ENCODE measurements at places on chromosomes 2 and 18. TPM values are rescaled to one million over a fixed set of nuclear protein-coding genes. Genes with fewer than 3 reads are reported as not detected.

DNA sequence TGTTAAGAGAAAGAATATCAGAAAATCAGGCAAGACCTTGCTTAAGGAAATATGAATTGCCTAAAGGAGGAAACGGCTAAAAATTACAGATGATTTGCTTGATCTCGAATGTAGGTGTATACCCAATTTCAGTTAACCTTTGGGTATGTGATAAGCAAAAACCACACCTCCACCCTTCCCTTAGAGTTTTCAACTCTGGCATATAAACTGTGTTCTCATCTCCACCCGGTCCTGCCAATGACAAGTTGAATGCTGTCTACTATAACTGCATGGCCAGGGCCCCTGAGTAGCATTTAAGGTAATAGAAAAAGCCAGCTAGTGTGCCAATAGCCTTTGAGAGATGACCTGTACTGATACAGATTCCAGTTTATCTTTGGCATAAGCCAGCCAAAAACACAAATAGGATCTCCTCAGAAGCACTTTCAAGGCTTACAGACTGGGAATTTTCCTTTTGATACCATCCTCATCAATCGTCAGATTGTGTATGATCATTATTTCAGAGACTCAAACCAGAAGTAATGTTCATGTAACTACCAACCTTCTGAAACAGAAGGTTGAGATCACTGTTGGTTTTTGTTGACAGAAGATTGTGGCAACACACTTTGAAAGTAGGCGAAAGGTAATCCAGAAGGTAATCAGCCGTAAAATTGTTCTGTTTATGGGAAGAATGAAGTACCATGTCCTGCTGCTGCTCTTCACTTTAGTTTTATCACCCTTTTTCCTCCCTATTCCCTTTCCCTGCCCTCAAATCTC, 163.1 kb downstream of the GFPT1 start:
- no peaks in the 10 kb centered on the region for H3K4me1 ChIP-seq
- no peak overlapping the region for H3K4me3 ChIP-seq
- DNase-seq: no peak
- no peaks in the 10 kb centered on the region for H3K36me3 ChIP-seq
- no peaks in the 10 kb centered on the region for H3K27me3 ChIP-seq
- no peak overlapping the region for H3K27ac ChIP-seq

- H3K27me3 ChIP-seq: no peaks in the 10 kb centered on the region
- H3K36me3 ChIP-seq: no peaks in the 10 kb centered on the region
- H3K27ac ChIP-seq: no peak overlapping the region
- peaks cover 4% of the 10 kb centered on the region for H3K4me1 ChIP-seq
Observed at GRCh38 chr2:9099341-9099751, 95.9 kb upstream of the MBOAT2 start.

DNA sequence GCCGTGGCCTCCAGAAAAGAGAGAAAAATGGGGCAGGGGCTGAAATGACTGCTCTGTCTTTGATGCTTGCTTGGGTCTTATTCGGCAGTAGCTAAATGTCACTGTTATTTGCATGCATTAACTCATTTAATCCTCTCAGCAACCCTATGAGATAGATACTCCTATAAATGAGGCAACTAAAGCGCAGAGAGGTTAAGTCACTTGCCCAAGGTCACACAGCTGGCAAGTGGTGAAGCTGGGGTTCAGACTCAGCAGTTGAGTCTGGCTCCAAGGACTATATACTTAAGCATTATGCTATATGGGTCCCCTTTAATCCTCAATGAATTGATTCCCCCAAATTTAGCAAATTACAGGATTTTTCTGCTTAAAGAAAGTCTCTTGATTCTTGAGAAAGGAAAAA, 9.2 kb upstream of the SLC66A3 start:
- H3K36me3 ChIP-seq: no peaks in the 10 kb centered on the region
- H3K27ac ChIP-seq: no peak overlapping the region
- H3K4me1 ChIP-seq: no peaks in the 10 kb centered on the region
- H3K27me3 ChIP-seq: no peaks in the 10 kb centered on the region

DNA sequence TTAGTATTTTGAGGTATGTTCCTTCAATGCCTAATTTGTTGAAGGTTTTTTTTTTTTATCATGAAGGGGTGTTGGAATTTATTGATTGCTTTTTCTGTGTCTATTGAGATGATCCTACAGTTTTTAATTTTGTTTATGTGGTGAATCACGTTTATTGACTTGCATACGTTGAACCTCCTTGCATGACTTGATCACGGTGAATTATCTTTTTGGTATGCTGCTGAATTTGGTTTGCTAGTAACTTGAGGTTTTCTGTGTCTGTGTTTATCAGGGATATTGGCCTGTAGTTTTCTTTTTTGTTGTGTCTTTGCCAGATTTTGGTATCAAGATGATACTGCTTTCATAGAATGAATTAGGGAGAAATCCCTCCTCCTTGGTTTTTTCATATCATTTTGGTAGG, 23.9 kb downstream of the CLIP4 start:
- no peak overlapping the region for H3K27ac ChIP-seq
- H3K4me3 ChIP-seq: no peak overlapping the region
- H3K36me3 ChIP-seq: peaks cover 5% of the 10 kb centered on the region

The PKDCC gene
- total RNA-seq: 85.3 TPM

Data from endodermal cell (in vitro differentiated cells).